ENCODE measurements at places on chromosomes 12 and 14.

DNA sequence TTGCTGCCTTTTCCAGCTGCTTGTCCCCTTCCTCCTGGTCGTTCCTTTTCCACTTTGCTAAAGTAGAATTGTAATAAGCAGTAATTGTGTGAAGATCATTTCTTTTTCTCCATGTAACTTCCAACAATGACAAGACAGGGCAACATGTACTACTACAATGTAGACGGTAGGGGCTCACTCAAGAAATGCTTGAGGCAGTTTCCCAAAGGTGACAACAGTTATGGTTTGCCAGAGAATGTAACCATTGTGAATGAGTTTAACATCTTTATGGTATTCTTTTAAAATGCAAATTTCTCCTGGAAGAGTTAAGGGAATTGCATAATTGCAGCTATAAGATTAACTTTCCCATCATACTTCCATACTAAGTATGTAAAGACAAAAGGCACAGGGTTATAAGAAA, 23.8 kb upstream of the PHLDA1 start:
- DNase-seq, result no peak

GRCh38 chr14:76829013-76829365, 2.8 kb downstream of the LRRC74A start:
- DNase-seq, result no peak

DNA sequence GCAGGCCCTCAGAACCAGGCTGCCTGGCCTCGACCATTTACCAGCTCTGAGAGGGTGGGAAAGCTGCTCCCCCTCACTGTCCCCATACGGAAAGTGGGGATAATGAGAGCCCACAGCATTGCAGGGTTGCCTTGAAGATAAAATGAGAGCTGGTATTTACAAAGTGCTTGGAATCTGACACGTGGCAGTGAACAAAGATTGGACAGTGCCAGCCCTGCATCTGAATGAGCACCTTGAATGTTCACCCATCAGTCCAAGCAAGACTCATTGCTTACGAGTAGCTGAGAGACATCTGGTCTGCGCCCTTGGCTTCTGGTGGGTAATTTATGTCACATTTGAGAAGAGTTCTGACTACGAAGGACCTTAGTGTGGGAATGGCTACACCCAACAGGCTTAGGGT, 67.5 kb downstream of the CLMN start:
- no peak for DNase-seq

- DNase-seq, result peak; percentile 58
Observed at GRCh38 chr12:89980236-89980635, 271.6 kb upstream of the ATP2B1 start.

GRCh38 chr12:62533755-62534107, 67.1 kb downstream of the MON2 start:
- DNase-seq, result no peak

- DNase-seq, result no peak
Observed at GRCh38 chr12:42277396-42278127, 39.5 kb upstream of the YAF2 start.

DNA sequence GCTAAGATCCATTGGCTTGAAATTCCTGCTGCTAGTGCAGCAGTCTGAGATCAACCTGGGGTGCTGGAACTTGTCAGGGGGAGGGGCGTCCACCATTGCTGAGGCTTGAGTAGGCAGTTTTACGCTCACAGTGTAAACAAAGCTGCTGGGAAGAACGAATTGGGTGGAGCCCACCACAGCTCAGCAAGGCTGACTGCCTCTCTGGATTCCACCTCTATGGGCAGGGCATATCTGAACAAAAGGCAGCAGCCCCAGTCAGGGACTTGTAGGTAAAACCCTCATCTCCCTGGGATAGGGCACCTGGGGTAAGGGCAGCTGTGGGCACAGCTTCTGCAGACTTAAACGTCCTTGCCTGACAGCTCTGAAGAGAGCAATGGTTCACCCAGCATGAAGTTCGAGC, 191.7 kb downstream of the ALG10B start:
- no peak for DNase-seq

GRCh38 chr12:52082026-52082668, 2.6 kb downstream of the SMIM41 start:
- peak; percentile 51 for DNase-seq

- no peak for DNase-seq
Observed at GRCh38 chr12:102437511-102437910, 42.9 kb downstream of the IGF1 start.

DNA sequence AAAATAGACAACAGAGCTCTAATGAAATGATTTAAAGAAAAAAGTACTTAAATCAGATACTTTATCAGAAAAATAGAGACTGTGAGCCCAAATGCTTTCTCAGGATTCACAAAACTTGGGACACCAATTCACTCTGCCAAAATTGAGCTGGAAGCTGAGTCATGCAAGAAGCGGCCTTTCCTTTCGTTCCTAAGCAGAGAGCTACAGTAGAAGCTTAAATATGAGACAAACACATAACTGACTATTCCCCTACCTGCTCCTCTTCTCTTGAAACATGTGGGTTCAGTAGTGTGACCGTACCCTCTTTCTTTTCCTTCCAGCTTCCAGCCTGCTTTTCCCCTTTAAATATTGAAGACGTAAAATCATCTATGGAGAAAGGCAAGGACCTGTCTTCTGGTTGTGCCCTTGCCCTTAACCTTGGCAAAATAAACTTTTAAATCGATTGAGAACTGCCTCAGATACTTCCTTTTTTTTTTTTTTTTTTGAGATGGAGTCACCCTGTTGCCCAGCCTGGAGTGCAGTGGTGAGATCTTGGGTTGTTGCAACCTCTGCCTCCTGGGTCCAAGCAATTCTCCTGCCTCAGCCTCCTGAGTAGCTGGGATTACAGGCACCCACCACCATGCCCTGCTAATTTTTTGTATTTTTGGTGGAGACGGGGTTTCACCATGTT, 4.4 kb upstream of the SDS start:
- peak; percentile 34 for DNase-seq

DNA sequence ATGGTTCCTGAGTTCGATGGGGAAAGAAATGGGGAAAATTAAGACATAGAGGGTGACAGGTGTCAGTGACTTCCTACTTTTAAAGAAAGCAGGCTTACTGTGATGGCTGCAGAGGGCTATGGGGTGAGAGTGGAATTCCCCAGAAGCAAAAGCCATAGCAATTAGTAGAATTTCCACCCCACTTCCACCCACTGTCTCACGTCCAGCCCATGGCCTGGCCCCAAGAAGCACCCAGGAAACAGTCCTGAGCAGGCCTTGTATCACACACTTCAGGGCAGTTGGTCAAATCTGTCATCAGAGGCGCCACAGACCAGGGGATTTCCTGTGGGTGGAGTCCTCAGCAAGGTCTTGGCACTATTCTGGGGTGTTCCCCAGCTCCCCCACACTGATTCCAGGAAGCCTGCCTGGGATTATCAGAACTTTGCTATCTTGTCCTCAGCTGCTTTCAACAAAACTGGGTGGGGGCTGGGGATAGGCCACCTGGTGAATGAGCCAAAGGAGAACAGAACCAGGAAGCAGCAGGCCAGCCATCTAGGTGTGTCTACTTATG, 120.1 kb upstream of the CCND2 start:
- DNase-seq, result no peak

DNA sequence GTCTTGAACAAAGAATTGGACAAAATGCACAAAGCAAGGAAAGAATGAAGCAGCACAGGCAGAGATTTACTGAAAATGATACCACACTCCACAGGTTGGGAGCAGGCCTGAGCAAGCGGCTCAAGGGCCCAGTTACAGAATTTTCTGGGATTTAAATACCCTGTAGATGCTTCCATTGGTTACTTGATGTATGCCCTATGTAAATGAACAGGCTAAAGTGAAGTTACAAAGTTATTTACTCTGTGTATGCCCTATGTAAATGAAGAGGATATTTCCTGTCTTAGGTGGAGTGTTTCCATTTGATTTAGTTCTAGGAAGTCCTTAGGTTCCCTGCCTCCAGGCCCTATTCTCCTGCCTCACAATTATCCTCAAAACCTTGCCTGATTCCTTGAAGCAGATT, 36.6 kb downstream of the TMX1 start:
- no peak for DNase-seq

- DNase-seq, result no peak
Observed at GRCh38 chr12:79227091-79227490, 362.5 kb downstream of the SYT1 start.

All from GM04503 (cell line).